ENCODE measurements at places on chromosomes 3 and 15. TPM values are rescaled to one million over a fixed set of nuclear protein-coding genes. Genes with fewer than 3 reads are reported as not detected.

SATB1 gene
- 41.5 TPM for total RNA-seq

CCR9 gene
- total RNA-seq = not detected

SCN5A gene
- 0.50 TPM for total RNA-seq

UBAP1L gene
- total RNA-seq = 1.2 TPM

MOBP gene
- total RNA-seq = not detected

PCOLCE2 gene
- 48.2 TPM for total RNA-seq
